ENCODE measurements at places on chromosomes 12 and 14. TPM values are rescaled to one million over a fixed set of nuclear protein-coding genes. Genes with fewer than 3 reads are reported as not detected.

DNA sequence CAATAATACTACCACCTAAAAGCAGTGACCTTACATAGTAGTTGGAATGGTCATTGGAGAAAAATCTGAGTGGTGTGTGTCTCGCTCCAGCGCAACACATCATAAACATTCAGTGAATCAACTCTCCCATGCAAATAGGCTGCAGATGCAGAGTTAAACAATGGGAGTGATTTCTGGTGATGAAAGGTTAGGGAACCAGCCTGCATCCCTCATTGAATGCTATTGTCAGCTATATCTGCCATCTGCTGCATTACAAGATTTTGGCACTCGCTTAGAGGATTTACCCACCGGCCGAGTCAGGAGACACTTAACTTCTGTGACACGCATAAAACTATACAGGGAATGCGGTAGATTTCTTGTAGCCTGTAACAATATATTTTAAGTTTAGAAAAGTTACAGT, 900.9 kb downstream of the FLRT2 start:
- DNase-seq, result no peak

DNA sequence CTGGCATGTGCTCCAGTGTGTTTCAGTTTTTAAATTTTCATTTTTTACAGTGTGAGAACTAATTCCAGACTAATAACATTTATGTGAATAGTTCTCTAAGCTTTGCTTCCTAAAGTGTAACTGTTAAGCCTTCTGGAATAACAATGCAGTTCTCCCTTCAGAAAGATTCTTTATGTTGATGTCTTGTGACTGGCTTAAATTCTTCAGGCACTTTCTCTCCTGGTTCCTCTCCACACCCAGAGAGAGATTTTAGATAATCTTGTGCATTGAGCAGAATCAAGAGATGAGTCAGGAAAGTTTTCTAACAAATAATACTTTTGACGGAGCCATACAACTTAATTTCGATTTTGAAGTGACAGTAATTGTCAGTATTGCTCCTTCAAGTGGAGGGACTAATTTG, 118.5 kb downstream of the RAD51B start:
- DNase-seq, result no peak

DNA sequence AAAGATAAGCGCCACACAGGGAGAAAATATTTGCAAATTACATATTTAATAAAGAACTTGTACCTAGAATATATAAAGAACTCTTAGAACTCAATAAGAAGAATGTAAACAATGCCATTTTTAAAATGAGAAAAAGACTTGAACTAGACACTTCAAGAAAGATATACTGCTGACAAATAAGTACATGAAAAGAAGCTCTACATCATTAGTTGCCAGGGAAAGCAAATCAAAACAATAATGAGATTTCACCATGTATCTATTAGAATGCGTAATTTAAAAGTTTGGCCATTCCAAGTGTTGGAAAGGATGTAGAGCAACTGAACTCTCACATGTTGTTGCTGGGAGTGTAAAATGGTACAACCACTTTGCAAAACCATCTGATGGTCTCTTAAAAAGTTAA, 6.9 kb upstream of the CLEC4E start:
- no peak for DNase-seq

- no peak for DNase-seq
Measured at GRCh38 chr12:62635649-62636048, 169.0 kb downstream of the MON2 start.

GRCh38 chr14:72675126-72675525, 218.8 kb downstream of the DPF3 start:
- DNase-seq, result no peak

DNA sequence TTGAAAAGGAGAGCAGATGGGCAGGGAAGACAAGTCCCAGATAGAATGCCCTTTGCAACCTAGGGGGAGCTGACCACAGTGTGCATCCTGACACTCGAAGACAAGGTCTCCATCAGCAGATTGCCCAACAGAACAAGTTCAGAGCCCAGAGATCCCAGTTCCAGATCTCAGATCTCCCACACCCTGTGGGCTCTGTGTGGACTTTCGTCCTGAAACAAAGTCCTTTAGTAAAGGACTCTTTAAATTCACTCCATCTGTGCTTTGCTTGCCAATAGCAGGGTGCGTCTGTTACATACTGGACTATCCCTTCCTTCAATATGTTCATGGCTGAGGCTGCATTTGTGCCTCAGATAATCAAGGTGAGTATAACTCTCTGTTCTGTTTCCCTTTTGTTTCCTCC, 8.7 kb upstream of the C1RL start:
- no peak for DNase-seq

Gene CLEC1B
- not detected for total RNA-seq

Gene GALNT16
- 101 TPM for total RNA-seq

DNA sequence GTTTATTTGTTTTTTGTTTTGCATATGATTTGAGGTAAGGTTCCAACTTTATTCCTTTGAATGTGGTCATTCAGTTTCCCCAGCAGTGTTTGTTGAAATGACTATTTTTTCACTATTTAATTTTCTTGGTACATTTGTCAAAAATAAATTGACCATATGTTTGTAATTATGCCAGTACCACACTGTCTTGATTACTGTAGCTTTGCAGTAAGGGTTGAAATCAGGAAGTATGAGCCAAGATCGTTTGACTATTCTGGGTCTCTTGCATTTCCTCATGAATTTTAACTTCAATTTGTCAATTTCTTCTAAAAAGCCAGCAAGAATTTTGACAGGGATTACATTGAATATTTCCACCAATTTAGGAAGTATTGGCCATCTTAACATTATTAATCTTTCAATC, 199.3 kb upstream of the PPFIA2 start:
- no peak for DNase-seq

Gene PMCH
- total RNA-seq, result not detected

DNA sequence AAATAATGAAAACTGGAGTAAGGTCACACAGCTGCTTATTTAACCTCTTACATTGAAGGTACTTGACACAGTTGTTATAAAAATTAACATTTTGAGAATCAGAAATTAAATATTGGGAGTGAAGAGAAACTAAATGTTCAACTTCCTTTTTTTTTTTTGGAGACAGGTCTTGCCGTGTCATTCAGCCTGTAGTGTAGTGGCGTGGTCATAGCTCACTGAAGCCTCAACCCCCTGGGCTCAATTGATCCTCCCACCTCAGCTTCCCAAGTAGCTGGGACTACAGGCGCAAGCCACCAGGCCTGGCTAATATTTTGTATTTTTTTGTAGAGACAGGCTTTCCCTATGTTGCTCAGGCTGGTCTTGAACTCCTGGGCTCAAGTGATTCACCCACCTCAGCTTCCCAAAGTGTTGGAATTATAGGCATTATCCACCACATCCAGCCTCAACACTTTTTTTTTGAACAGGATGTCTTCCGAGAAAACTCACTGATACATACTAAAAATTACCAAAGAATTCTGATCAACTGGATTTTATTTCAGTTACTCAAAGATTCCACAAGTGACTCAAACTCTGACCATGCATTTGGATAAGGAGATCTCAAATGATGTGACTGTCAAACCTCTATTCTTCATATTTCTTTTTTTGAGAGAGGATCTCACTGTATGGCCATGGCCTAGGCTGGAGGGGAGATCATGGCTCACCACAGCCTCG, 35.4 kb downstream of the SGPP1 start:
- no peak for DNase-seq

- DNase-seq, result peak; percentile 56
Measured at GRCh38 chr14:104678346-104678745, 11.1 kb upstream of the INF2 start.

Gene DPY19L2
- total RNA-seq, result 41.3 TPM

GRCh38 chr12:20474443-20474842, 106.1 kb downstream of the PDE3A start:
- DNase-seq, result no peak

Gene PZP
- total RNA-seq, result 1.3 TPM

DNA sequence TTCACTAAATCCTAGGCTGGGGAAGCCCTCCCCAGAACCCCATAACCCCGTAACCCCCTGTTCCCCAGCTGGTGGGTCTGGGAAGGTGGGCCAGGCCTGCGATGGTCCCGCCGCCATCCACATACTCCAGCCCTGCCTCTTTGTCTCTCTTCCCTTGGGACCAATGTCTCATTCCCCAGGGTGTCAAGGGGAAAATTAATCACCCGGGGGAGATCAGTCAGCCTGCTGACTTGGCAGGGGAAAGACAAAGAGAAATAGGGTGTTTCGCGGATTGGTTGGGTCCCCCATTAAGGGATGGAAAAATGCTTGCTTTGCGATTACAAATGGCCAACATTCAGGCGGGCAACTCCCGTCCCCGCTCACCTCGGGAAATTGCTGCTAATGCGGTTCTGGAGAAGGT, 60.6 kb upstream of the LHX5 start:
- no peak for DNase-seq

Gene C14orf180
- total RNA-seq, result 42.5 TPM

DNA sequence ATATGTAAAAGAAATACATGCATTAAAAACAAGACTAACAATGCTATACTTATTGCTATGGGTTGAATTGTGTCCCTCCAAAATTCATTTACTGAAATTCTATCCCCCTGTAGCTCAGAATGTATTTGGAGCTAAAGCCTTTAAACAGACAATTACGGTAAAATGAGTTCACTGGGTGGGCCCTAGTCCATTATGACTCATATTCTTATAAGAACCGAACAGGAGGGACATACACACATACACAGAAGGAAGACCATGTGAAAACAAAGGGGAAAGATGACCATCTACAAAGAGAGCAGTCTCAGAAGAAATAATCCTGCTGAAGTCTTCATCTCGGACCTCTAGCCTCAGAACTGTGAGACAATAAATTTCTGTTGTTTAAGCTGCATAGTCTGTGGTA, 77.1 kb upstream of the ANKS1B start:
- no peak for DNase-seq

DNA sequence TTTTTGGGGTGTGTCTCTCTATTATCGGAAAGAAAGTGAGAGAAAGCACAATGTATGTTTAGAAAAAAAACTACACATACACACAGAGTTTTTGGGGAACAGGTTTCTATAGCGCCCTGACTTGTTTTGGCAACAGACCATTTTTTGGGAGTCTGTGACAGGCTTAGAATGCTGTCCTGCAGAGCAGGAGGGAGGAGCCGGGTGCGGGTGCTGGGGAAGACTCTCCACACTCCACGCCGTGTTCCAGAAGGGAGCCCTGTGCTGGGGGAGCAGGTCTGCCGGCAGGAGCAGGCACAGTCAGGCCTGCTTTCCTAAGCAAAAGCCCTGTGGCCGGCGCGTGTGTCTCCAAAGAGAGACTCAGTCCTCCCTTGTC, 26.5 kb downstream of the CD9 start:
- peak; percentile 80 for DNase-seq

Gene SBNO1
- total RNA-seq, result 25.3 TPM

GRCh38 chr14:99067141-99067920, 204.7 kb downstream of the BCL11B start:
- DNase-seq, result no peak

DNA sequence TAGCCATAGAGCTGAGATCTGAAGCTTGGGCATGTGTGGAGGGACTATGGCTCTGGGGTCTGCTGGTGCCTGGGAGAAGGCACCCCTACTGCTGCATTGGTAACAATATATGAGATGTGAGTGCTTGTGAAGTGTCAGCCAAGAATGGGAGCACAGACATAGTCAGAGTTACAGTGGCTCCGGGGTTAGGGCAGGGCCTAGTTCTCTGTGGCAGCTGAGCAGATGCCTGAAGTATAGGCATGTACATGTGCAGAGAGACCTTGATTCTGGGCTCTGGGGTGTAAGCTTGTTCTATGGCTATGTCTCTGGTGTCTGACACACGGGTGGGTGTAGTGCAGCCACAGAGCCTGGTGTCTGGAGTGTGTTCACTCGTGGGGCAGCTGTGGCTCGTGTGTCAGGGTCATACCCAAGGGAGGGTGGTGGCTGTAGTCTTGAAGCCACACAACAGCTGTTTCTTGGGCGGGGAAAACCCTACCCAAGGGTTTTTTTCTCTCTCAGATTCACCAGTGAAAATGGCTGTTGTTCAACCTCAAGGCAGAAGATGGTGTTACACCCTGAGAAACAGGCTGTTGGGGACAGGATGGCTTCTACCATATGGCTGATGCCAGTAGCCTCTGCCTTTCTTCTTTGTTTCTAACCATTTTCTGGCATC, 11.9 kb upstream of the TCL1A start:
- DNase-seq, result no peak

DNA sequence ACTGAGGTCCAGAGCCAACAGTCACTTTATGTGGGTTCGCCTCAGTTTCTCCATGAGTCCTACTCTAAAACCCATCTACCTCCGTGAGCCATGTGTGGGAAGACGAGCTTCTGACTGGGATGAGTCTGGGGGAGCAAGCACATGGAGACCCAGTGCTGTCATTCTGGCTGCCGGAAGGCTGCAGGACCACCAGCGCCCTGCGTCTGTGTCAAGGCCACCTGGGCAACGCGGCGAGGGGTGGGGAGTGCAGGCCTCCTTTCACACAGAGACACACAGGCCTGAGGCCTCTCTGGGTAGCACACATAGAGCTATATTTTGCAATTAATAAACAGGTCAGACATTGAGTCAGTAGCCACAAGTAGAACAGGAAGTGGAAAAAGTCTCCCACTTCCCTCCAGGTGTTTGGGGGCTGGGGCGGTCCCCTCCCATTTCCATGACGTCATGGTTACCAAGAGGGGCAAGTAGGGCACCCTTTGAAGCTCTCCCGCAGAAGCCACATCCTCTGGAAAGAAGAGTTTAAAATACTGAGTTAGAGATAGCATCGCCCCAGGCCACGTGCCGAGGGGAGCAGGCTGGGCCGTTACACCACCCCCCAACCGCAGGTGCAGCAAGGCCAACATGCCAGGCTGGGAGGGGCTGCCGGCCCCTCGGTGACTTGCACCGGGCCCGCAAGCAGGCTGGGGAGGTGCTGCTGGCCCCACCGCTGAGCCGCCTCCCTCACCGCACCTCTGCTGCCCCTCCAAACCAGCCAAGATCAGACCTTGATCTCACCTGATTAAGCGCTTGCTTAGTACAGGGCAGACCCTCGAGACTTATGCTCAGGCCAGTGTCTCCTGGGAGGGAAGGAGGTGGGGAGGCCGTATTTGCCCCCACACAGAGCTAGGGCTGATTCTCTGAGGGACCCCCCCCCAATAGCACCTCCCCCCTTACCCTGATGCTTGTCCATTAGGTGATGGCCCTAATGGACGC, 32.7 kb downstream of the DAD1 start:
- peak; percentile 71 for DNase-seq

Gene PAPLN
- total RNA-seq, result 2.5 TPM

Gene TAOK3
- total RNA-seq, result 21.8 TPM

GRCh38 chr12:132475304-132476037, 14.5 kb upstream of the FBRSL1 start:
- DNase-seq, result peak; percentile 19

DNA sequence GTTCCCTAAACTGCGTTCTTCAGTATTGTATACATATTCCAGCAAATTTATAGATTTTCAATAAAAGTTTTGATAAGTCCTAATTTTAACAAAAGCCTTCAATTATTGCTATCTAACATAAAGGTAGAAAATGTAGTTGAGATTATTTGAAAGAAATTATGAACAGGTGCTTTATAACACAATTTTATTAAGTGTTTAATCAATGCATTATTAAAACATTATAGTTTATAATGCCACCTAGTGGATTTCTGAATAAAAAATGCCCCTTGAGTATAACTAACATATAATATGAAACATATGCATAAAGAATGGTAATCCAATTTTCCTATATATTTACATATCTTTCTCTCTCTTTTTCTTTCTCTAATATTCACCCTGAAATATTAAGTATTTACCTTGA, 515.3 kb downstream of the SLC6A15 start:
- DNase-seq, result no peak
